ENCODE measurements at places on chromosomes 6 and 20.
A peak's percentile ranks its signal among the peaks of the same experiment; 100 is the strongest.

DNA sequence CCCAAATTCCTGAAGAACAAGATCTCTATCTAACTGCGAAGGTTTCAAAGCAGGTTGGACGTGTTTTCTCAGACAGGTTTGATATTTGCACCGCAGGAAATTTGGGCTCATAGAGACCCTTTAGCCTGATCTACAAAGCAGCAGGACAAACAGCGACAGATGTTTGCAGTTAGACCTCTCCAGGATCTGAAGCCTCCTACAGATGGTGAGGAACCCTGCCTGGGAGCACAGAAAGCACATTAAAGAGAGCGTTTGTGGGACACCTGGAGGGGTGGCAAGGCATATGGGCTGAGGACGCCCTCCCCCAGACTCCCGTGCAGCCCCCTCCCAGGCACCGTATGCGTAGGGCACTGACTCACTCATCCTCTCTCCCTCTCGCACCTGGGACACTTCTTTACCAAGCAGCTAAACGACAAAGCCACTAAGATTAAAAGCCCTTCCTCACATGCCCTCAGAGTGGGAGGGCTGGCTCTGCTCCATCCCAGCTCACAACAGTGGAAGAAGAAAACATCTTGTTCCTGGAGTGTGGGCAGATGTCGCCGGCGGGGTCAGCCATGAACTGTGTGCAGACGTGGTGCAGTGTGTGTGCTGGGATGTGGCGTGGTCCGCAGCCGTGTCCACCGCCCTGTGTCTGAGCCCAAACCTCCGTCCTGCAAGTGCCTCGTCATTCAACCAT, 249.7 kb upstream of the AFDN start:
- ATAC-seq = no peak

- no peak for ATAC-seq
Measured at GRCh38 chr20:50218987-50219435, 28.4 kb downstream of the CEBPB start.

GRCh38 chr6:112886415-112886814, 539.3 kb downstream of the RFPL4B start:
- no peak for ATAC-seq

DNA sequence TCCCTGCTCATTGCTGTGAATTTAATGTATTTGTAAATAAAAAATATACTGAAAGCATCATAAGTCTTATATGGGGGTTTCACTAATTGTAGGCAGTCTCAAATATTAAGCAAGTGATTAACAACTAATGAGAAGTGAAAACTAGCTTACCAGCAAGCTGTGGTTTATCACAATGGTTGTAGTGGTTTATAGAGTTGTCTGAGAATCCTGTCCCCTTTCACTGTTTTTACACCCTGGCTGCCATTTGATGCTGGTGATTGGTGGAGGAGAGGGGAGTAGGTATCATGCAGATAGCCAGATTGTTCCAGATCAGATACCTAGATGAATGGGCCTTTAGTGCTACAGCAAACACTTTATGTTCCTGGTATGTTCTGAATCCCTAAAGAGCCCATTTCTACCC, 6.0 kb downstream of the MKKS start:
- ATAC-seq = no peak

- no peak for ATAC-seq
Measured at GRCh38 chr6:118683881-118684872, 32.8 kb upstream of the CEP85L start.

- no peak for ATAC-seq
Measured at GRCh38 chr6:149260214-149260874, 57.2 kb upstream of the TAB2 start.

DNA sequence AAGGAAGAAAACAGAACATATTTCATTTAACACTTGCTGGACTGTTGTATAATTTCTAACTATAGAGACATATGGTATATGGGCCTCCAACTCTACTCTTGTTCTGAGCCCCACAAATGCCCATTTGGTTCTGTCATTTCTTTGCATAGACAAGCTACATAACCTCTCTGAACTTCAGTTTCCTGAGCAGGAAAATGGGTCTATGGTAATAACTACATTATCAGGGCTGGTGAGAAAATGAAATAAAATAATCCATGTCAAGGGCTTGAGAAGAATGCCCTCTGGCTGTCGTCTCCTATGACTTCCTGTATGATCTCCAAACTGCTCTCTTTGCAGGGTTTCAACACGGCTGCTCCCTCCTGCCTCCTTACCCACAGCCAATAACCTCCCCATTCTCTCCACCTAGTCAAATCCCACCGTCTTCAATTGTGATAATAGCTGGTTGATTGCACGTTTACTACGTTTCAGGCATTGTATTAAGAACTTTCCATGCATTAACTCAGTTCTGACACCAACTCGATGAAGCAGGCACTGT, 12.0 kb downstream of the ZCCHC3 start:
- no peak for ATAC-seq

- ATAC-seq = no peak
Measured at GRCh38 chr6:88964509-88964908, 1.1 kb upstream of the RNGTT start.

GRCh38 chr20:10832141-10832540, 158.3 kb upstream of the JAG1 start:
- ATAC-seq = no peak

DNA sequence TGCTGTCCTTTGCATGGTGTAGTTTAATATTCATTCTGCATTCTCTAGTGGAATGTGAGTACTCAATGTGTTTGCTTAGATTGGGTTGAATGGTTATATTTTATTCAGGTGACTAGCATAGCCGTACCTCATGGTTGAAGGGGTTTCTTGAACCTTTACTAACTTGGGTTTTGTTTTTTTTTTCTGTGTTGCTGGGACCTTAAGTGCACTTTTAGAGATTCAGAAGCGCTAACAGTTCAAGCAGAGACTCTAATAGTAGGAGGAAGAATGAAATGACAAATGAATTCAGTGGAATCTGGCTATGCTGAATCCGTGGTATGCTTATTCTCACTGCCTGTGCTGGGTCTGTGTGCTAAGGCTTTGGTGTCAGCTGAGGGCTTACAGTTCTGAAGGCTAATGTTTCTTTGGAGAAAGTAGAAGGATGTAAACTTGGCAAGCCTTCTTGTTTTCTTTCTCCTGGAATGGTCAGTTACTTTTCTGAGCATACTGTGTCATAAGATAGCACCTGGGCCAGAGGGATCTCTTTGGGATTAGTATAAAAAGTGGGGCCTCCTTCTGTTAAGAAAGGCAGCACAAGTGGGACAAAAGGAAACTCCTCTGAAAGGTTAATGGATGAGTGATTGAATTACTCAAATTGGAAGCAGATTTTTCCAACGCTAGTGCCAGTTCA, 28.7 kb downstream of the RNF144B start:
- ATAC-seq = no peak

DNA sequence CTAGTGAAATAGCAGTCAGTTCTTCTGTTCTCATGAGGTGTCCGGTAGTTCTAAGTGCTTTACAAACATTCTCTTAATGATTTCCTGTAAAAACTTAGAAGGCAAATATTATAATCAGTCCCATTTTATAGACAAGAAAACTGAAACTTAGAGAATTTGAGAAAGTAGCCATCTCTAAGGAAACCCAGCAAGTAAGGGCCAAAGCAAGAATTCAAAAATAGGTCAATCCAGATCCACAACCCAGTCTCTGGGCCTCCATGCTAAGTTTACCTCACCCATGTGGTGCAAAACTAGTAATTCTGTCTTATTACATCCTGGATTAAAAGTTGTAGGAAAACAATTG, 27.6 kb upstream of the ASXL1 start:
- no peak for ATAC-seq

- ATAC-seq = no peak
Measured at GRCh38 chr6:30855429-30856075, 28.8 kb upstream of the DDR1 start.

GRCh38 chr6:137271245-137272183, 52.3 kb upstream of the IFNGR1 start:
- ATAC-seq = no peak

DNA sequence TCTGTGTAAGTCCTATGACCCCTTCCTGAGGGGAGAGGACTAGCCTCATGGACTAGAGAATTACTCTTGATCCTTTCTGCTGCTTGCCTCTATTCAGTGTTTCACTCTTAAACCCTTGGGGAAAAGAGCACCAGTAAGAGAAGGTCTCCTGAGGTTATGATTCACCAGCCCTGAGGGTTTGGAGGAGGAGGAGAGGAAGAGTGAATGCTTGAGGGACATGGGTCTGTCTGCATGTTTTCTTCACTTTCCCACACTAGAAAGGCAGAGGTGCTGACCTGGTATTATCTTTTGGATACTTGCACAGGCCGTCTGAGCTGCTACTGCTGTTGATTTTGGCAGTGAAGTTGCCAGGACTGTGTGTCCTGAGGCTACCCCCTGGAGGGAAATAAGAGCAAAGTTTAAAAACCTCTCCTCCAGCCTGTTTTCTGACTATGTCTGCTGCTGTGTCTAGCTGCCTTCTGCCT, 78.3 kb downstream of the CD109 start:
- ATAC-seq = no peak

DNA sequence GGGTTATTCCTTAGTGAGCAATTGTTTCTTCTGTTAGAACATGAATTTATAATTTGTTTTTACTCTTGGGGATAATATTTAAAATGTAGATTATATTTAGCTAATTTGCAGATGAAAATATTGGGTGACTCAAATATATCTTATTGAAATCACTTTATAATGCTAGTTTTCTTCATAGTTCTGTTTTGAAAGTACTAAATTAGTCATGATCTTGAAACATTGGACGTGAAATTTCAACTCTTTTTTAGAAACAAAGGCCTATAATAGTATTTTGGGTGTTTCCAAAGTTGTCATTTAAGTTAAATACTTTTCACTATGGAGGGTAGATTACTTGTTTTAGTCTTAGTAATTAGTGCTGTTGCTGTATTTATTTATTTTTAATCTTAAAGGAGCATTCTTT, 250.9 kb downstream of the UTRN start:
- peak; percentile 24 for ATAC-seq

DNA sequence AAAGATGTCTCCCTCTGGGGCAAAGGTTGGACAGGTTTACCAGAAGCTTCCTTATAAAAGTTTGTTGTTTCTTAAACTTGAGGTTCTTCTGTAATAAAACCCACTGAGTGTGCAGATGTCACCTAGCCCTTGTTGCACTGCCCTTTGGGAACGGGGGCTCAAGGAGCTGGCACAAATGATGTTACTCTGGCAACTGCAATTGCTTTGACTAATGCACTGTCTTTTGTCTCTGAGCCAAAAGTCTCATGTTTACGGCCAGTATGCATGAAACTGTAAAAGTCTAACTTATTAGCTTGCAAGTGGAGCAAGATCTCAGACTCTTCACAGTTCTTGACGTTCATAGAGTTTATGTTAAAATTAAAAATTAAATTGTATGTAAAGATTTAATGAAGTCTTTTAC, 655.7 kb downstream of the EPHA7 start:
- no peak for ATAC-seq

Data from activated CD4-positive, CD25-positive, alpha-beta regulatory T cell treated with anti-CD3 and anti-CD28 coated beads, Interleukin-2, amount 50 U/mL, for 24 hours (primary cell).